Stromal cell of bone marrow (primary cell): ENCODE measurements at places on chromosomes 2 and 18.
A peak's percentile ranks its signal among the peaks of the same experiment; 100 is the strongest.

- DNase-seq = no peak
These were observed 279.0 kb upstream of the FIGN start for GRCh38 chr2:164014791-164015190.

- DNase-seq = no peak
These were observed 21.9 kb downstream of the ELMOD3 start for GRCh38 chr2:85376291-85377065.

- no peak for DNase-seq
These were observed 131.2 kb upstream of the SEC11C start for GRCh38 chr18:59008302-59008974.

GRCh38 chr2:36478999-36479398 is 119.0 kb downstream of the FEZ2 start:
- DNase-seq = no peak

DNA sequence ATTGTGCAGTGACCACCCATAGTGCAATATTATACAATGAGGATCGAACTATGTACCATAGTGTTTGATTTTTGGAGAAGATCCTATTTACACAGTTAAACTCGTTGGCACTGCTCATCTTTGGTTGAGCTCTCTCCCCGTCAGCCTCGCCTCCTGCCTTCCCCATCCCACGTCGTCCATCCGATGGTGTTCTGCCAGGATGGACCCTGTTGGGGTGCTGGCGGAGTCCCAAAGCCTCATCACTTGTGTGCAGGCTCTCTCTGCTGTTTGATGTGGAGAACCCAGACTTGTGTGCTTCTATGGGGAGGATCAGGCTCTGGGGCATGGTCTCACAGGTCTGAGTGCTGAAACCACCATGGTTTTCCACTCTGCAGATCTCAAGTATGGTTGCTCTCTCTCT is 85.4 kb downstream of the ITGB1BP1 start:
- no peak for DNase-seq

DNA sequence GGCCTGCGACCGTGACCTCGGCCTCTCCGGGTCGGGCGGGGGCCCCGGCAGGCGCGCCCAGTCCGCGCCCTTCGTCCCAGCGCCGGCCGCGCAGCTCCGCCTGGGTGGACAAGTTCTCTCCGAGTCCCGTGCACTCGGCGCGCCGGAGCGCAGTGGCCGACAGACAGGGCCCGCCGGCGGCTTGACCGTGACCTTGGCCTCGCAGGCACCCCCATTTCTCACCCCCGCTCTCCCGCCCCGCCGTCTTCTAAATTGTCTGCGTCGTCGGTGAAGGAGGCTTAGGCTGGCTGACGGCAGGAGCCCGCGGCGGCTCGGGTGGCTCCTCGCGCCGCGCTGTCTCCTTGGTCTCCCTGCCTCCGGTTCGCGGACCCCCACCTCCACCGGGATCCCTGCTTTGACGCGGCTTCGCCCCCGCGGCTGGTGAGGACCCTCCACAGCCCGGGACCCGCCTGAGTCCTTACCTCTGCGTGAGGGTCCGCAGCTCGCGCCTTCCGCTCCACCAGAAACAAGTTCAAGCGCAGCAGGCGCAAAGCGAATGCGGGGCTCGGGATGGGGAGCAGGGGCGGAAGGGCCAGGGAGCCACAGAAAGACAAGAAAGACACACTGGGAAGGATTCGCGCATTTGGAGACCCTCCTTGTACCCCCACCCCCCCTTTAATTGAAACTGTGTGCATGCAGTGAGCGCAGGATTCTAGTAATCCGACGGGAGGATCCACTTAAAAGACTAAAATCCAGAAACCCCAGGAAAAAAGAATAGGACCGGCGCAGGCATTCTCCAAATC is 4.0 kb downstream of the PTGR3 start:
- no peak for DNase-seq

DNA sequence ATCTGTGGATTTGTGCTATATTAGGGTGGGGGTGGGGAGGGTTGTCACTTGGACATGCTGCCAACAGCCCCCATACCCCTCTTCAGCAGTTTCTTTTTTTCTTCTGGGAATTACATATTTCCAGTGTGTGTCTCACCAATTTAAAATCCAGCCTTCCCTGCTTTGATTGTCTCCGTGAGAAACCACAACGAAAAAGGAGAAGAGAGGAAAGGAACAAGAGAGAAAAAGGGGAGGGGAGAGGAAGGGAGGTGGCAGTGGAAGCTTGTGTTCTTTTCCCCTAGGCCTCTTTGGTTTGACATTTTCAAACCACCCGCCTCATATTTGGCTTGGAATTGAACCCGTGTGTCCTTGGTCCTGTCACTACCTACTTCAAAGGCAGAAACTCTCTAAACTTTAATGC is 860 bp downstream of the CTNNA2 start:
- no peak for DNase-seq

- no peak for DNase-seq
These were observed 11.3 kb upstream of the TEX44 start for GRCh38 chr2:231581328-231581727.

DNA sequence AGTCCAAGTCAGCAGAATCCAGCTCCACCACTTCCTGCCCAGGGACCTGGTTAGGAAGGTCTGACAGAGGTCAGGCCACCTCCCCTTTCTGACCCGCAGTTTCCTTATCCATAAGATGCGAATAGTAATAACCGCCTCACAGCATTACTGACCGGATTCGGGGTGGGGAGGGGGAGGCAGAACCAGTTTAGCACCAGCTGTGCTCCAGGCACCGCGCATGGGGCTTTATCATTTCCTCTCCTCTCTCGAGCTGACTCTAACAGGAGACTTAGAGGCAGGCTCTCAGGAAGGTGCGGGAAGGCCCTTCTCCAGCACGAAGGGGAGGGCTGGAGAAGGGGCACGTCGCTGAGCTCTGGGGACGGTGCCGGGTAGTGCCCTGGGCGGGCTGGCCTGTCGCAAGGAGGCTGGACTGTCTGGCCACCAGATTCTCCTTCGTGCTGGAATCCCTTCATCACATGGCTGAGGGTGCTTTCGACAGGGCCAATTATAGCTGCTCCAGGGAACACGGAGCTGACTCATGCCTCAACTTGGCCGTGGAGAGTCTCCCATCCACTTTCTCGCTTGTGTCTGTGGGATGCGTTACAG is 5.7 kb downstream of the EHD3 start:
- peak; percentile 44 for DNase-seq

- DNase-seq = no peak
These were observed 98.3 kb downstream of the DTNA start for GRCh38 chr18:34808389-34808788.

GRCh38 chr2:38095079-38095995 is 19.4 kb upstream of the CYP1B1 start:
- DNase-seq = no peak

DNA sequence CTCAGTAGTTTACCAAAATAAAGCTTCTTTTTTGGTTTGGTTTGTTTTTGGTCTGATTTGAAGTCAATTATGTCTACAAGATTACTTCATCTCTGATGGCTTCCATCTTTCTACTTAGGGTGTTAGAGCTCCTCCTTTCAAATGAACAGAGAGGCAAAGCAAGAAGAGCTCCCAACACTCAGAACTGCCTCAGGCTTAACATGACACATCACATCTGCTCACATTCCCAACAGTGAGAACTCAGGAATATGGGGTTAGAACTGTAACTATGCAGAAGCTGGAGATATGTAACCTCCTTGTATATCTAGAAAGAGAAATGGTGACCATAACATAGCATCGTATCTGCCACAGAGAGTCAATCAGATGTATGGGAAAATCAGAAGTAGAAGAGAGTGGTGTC is 11.4 kb upstream of the LRATD1 start:
- DNase-seq = no peak

DNA sequence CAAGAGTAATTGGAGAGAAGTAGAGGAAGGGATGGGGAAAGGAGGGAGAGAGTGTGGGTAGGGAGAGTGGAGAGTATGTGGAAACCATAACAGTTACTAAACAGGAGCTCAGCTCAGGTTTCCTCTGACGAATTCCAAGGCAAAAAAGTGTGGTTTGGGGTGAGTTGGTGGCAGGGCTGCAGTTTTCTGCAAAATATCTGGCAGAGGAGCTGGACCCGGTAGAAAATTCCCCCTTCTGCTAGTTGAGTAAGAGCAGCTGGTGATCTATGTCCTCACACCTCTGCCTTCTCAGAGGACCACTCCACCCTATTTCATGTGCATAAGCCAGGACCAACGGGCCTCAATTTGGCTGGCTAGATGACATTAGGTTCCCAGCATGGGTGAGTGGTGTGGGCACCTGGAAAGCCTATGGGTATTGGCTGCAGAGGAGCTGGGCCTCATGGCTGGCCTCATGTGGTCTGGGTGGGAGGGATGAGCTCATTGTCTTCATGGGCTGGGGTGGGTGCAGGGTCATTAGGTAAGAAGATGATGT is 13.2 kb downstream of the NRP2 start:
- DNase-seq = peak; percentile 80

DNA sequence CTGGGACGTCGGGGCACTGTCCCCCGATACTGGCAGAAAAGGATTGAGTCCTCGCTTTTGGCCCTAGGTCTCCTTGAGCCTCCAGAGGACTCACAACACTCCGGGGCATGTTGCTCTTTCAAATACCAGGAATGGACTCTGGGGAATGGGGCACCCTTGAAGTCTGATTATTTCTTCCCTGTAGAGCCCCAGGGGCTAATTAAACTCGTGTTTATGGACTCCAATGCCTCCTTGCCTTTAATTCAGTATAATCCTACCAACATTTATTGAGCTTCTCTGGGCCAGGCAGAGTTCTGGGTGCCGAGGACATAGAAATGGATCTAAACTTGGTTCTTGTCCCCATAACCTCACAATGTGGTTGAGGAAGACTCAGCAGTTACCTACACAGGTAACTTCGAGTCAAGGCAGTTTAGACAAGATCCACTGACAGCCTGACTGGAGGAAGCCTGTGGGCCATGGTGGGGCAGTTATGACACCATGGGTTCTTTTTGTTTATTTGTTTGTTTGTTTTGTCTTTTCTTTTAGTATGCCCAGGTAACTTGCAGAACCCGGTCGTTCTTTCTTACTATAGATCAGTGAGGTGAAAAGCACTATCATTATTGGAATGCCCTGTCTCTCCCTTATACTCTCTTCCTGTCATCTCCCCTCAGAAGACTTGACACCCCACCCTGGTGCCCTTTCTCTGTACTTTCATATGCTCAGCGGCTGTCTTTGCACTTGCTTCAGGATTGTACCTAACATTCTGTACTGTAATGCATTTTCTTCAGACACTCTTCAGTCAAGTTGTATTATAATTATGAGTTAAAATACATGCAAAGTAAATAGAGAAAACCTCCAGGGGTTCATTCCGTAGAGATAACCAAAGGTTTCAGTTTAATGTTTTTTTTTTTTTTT is 3.2 kb downstream of the CFLAR start:
- DNase-seq = no peak

DNA sequence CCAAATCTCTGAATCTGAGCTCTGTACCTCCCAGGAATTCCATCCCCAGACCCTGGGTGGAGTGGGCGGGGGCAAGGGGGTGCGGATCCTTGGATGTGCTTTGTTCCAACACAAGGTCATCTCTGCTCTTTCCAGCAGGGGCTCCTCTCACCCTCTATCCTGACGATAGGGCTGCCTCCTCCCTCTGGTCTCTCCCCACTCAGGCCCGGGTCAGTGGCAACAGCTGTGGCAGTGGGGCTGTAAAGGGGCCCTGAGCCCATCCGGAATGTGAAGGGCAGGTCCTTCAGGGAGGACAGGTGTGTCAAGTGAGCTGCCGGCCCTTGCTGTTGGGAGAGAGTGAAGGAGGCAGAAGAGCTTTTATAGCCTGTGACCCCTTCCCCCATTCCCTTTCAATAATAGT is 167.8 kb downstream of the CELF4 start:
- DNase-seq = no peak

GRCh38 chr2:237042101-237042500 is 43.6 kb upstream of the COPS8 start:
- DNase-seq = no peak

DNA sequence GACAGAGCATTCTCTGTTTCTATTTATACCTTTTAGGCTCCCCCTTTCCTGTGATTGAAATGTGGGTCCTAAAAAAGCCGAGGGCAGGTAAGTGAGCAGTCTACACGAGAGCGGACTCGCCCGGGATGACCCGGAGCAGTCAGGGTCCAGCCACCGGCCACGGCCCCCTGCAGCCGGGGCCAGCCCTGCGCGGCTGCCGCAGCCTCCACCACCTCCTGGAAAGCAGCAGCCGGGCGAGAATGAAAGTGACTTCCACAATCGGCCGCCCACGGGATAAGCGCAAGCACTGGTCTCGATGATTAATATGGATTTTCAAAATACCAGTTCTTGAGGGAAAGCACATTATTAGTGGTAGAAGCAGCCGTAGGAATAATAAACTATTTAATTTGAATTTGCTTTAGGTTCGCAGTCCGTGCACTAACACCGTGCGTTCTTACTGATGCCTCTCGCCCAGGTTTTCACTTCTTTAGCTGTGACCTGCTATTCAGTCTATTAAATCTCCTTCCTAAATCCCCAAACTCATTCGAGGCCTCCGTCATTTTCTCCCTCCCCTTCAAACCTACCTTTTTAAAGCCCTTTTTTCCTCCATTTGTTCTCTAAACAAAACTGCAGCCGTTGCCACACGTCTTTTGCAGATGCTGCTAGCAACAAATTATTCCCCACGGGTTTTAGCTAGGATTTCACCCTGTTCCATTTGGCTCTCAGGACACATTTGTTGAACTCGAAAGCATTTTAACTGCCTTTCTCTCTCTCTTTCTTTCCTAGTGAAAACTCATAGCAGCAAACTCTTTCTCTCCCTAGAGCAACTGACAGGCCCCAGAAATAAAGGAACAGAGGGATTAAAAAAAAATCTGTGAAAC is 1015.1 kb upstream of the PIK3C3 start:
- no peak for DNase-seq

- DNase-seq = no peak
These were observed 2.7 kb downstream of the CCDC88A start for GRCh38 chr2:55416786-55417568.

DNA sequence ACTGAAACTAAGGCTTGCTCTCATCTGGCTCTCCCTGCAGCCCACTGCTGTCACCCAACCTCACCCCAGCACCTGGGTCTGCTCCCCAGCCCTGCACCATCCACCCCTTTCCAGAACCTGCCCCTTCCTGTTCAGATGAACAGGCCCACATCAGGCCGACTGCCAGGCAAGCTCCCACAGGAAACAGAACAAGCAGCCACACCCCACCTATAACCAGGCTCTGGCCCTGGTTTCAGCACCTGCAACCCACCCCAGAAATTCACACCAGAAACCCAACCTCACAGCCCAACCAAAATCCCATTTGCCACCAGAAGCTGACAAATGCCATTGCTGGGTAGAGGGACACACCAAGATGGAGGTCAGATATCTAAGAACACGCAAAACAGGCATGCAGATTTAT is 159.2 kb upstream of the ID2 start:
- no peak for DNase-seq

GRCh38 chr18:50663626-50664441 is 103.9 kb downstream of the MAPK4 start:
- DNase-seq = no peak

DNA sequence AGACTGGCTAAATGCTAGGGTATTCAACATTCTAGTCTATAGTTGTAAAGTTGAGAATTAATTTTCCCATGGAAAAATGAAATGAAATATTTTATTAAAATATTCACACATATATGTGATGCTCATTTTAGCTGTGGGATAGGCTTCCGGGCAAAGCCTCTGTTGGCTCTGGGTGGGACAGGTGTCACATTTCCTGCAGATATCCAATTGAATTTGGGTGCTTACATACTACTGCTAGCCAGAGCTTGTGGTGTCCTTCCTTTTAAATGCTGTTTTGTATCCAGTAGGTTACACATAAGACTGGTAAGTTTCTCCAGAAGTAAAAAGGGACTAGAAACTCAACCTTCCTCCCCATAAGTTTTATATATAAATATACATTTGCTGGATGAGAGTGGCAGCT is 73.8 kb downstream of the RPRM start:
- no peak for DNase-seq
